GM23248 (cell line): ENCODE measurements at places on chromosomes 7 and 10.

DNA sequence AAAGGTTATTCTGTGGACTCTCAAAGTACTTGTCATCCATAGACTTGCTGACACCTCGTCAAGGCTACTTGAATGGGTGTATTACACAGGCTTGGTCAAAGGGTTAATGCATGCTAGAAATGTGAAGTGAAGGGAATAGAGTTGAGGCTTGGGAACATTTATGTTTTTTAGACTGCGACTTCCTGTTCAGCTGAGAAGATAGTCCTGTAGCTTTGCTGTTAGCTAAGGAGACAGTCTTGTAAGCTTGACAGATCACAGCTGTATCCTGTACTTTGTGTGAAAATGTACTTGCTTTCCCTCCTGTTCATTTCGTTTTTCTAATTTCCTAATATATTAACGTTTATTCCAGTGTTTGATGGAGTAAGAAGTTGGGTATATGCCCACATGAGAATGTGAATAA is 52.1 kb downstream of the ADD3 start:
- DNase-seq = no peak

DNA sequence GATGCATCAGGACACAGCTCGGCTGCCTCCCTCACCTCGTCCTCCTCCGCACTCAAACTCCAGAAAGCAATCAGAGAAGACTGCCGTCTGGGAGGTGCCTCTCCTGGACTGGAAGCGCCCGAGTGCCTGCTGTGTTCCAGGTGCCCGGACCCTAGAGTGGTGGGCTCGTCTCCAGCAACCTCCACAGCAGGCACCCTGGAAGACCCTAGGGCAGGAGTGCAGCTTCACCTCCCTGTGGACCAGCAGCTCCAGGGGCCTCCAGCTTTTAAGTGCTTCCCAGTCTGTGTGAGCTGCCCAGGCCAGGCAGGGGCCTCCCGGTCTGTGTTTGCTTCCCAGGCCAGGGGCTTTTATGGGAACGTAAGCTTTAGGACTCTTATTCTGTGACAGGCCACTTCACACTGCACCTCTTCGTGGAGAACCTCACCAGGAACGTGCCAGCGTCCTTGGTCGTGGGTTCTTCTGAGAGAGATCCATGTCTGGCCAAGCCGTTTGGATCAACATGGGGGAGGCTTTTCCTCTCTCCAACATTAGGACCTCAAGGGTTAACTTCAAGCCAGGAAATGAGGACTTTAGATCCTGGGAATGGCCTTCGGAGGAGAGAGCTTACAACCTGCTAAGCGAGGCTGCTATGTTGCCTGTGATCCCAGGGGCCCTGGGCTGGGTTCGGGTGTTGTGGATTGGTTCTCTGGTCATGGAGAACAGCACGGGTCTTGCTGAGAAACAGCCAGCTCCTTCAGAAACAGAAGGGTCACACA is 5.9 kb upstream of the PWWP2B start:
- DNase-seq = no peak

DNA sequence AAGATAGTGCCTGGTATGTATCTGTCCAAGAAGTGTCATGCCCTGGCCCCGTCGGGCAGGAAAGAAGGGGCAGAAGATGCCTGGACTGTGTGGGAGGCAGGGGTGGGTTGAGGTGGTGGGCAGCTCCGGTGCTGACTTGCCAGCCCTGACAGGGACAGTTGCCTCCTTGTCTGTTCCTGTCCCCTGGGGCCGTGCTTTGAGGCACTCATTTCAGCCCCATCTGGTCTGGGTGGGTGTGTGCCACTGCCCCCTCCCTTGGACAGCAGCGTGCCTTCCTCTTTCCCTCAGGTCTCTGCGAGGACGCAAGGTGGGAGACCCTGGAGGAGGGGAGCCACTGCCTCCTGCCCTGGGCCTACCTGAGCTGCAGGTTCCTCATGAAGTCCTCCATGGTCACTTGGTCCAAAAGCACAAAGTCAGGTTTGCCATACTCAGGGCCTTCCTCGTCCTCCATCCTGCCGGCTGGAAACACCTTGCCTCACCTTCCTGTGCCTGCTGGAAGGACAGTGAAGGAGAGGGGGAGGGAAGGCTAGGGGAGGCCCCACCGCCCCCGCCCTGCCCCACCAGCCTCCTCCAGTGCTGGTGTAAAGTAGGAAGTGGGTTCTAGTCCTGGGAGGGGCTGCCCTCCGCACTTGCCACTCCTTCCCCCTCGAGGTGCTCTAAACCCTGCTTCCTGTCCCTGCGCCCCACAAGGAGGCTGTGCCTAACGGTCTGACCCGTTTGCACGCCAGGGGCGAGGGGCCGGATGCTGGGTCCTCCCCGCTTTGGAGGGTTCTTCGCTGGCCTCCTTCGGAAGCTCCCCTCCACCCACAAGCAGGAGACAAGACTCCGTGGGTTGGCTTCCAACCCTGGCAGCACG is at the start of gene MYO1G:
MYO1G (minus strand) TSS at position 505 of the 856 bp plus-strand sequence; CDS start at position 451, 54 bp downstream.
- DNase-seq = no peak

DNA sequence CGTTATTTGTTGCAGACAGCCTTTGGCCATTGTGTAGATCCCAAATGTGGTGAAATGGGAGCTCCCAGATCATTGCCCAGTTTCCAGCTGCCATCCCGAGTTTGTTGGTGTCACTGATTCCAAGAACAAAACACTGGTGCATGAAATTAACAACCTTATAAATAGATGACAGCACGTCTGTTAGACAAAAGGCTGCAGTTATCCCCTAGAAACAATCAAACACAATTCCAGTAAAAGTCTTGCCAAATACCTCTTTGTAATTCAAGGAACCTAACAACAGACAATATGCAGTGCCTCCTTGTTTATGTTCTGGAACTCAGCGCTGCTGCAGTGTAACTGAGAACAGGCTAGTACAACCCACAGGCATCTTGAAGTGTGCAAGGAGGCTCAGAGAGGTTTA is 404.5 kb downstream of the PAXIP1 start:
- DNase-seq = no peak

- peak; percentile 65 for DNase-seq
Observed at GRCh38 chr7:79452495-79453265, 787 bp downstream of the MAGI2 start.

DNA sequence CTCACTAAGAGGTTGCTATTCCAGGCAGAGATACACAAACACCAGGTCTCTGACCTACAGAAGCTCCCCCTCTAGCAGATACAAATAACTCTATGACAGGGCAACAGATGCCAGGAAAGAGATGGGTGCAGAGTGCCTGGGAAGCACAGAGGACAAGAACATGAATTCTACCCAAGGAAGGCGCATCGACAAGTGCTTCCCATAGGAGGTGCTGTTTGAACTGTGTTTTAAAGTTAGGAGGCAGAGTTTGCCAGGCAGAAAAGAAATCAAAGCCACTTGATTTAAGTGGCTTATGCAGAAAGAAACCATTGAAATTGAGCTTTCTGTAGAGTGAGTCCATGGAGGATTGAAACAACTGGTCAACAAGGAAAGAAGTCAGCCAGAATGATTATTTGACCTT is 35.3 kb upstream of the EGR2 start:
- DNase-seq = peak; percentile 43

GRCh38 chr10:100024748-100025147 is 15.0 kb upstream of the DNMBP start:
- DNase-seq = no peak

DNA sequence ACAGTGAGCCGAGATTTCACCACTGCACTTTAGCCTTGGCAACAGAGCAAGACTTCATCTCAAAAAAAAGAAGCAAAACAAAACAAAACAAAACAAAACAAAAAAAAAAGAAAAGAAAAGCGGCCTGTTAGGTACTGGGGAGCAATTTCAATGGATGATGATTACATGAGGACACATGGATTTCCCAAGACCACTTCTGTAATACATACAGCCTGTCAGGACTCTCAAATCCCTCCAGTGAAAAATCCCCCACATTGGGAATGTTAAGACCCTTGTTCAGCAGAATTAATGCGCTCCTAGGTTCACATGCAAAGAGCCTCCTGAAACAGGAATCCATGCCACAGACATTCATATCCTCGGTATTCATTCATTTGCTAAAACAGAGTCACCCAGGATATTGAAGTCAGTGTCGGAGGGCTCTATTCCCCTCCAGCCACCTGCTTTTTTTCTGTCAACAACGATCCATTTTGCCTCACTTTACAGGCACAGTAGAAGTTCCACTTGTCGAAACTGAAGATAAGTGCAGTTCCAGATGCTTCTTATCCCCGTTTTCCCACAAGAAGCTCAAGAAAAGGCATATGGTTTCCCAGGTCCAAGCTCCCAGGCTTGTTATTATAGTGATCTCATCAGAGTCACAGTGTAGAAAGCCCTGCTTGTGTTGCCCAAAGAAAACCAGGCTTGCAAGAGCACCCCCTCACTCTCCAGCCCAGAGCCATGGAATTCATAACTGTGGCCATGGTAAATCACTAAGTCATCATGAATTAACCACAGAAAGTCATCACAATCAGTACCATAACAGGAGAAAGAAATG is 20.2 kb downstream of the SLC16A12 start:
- DNase-seq = peak; percentile 97

GRCh38 chr7:150382844-150383225 is 3.7 kb downstream of the ZNF775 start:
- DNase-seq = no peak

- no peak for DNase-seq
Observed at GRCh38 chr10:109405338-109405737, 518.0 kb downstream of the XPNPEP1 start.

GRCh38 chr7:50663396-50664102 is 98.3 kb upstream of the DDC start:
- DNase-seq = no peak

- no peak for DNase-seq
Observed at GRCh38 chr10:83108565-83109333, 1030.6 kb upstream of the GHITM start.

DNA sequence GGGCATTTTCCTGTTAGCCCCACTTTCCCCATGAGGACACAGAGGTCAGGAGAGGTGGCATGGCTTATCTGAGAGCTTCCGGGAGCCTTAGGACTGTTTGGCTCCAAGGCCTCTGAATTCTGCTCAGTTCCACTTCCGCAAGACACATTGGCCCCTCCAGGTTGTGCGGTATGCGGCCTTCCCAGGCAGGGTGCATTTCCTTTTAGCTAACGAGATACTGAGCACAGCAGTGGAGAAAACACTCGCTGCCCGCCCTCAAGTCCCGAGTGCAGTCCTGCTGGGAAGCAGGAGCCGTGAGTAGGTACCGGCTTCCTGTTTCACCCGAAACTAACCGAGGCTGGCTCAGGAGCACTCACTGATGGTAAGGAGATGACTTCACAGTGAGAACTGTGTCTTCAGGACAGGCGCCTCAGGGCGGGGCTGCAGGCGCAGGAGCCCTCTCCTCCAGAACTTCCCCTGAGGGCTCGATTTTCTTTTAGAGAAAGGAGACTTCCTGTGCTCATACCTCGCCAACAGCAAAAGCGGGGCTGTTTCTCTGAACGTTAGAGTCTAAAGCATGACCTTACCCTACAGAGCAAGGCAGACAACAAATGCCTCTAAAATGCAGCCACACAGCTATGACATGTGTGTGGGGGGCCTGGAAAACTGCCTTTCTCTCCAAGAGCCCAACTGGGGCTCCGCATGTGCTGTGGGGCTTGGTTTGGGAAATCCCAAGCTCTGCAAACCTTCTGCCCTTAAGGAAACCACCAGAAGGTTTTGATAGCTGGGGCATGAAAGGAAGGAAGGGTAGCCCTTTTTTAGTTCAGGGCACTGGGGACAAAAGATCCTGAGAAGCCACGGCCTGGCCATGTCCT is 25.9 kb downstream of the RGS10 start:
- DNase-seq = no peak

DNA sequence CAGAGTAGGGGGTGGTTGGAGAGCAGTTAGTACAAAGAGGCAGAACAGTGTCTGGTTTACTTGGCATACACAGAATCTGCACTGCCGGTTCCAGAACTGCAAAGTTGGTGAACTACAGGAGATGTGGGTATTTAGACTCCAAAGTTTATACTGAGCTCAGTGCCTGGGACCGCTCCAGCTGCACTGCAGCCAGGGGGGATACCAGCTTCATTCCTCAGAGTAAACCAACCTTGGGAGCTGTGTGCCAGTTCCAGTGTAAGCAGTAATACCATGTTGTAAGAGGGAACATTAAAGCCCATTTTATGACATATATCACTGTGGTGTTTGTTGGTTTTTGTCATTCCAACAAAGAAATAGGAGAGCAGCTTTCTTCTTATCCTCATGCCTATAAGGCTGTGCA is 23.4 kb downstream of the LOXL4 start:
- no peak for DNase-seq

DNA sequence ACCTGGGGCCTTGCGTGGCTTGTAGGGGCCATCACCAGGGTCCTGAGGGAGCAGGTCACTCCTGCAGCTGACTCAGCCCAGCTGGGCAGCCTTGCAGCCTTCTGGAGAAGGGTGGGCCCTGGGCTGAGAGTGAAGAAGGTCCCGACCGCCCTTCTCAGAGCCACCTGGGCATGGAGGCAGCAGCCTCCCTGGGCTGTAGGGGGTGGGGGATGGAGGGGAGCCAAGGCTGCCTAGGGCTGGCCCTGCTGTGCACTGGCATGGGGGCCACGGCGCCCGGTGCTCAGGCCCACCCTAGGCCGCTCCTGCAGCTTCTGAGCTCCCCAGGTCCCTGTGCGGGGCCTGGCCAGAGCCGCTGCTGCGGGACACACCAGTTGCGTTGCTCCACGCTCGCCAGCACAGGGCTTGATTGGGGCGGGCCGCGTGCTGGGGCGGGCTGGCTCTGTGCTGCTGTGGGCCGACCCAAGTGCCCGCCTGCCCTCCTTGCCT is 63.6 kb upstream of the NKX6-2 start:
- no peak for DNase-seq

- peak; percentile 35 for DNase-seq
Observed at GRCh38 chr10:96720422-96721206, at the start of gene PIK3AP1. Gene PIK3AP1 (minus strand): TSS chr10:96720514. CDS start chr10:96720394, 120 bp downstream.

DNA sequence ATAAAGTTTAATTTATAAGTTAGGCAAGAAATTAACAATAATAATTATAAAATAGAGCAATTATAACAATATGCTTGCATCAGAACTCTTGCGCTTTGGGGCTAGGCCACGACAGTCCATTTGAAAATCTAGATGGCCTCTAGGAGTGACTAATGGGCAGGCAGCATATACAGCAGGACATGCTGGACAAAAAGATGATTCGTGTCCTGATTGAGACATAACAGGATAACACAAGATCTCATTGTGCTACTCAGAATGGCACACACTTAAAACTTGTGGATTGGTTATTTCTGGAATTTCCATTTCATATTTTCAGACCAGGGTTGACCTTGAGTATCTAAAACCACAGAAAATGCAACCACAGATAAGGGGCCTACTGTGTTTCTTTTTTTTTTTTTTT is 27.5 kb downstream of the CTNNA3 start:
- DNase-seq = peak; percentile 21

DNA sequence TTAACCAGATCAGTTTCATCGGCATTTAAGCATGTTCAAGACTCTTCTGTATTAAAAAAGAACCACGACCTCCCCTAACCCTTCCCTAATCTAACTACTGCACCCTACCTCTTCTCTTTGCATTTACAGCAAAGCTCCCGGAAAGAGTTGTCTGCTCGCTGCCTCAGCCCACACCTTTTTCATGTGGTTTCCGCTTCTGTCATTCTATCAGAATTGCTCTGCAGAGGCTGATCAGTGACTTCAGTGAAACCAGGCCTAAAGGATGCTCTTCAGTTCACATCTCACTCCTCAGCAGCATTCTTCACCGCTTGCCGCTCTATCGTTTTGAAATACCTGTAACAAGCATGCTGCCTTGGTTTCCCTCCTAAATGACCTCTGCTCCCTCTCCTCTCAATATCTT is 160.9 kb downstream of the SDK1 start:
- no peak for DNase-seq

- DNase-seq = no peak
Observed at GRCh38 chr7:108316708-108317107, 139.5 kb downstream of the NRCAM start.
